ENCODE measurements at places on chromosomes 5 and 9. TPM values are rescaled to one million over a fixed set of nuclear protein-coding genes. Genes with fewer than 3 reads are reported as not detected.

Gene TSC1
- total RNA-seq: 14.9 TPM

Gene PCDHB8
- not detected for total RNA-seq

Gene PCDHGA9
- 1.8 TPM for total RNA-seq

Gene FANCG
- 24.9 TPM for total RNA-seq

Gene MSMP
- total RNA-seq: not detected

Gene CD274
- 5.3 TPM for total RNA-seq

Gene NPDC1
- total RNA-seq: 39.0 TPM

Gene HMCN2
- 0.05 TPM for total RNA-seq

Gene RGP1
- total RNA-seq: 17.4 TPM

Gene RBM18
- 5.5 TPM for total RNA-seq

Gene PCDHB3
- total RNA-seq: not detected

Gene ABLIM3
- total RNA-seq: 7.6 TPM

Gene MIGA2
- total RNA-seq: 22.6 TPM

Gene CDH6
- 11.3 TPM for total RNA-seq

Gene CDX1
- not detected for total RNA-seq

Gene LCN1
- not detected for total RNA-seq

Gene FGF18
- not detected for total RNA-seq

Gene SPINK13
- total RNA-seq: not detected

Gene KIF12
- 1.1 TPM for total RNA-seq

Gene FSTL4
- 0.33 TPM for total RNA-seq

Gene ITK
- total RNA-seq: not detected

Gene CCDC107
- 13.0 TPM for total RNA-seq

Gene ZDHHC11
- 1.3 TPM for total RNA-seq

Gene GRIA1
- not detected for total RNA-seq

Gene LCN15
- total RNA-seq: not detected

Gene IRF1
- total RNA-seq: 3.5 TPM

Gene ACSL6
- not detected for total RNA-seq

Gene PTGS1
- 4.2 TPM for total RNA-seq

Gene GRIN1
- 0.42 TPM for total RNA-seq

Gene RGS3
- 19.0 TPM for total RNA-seq

Gene PCDHA10
- total RNA-seq: not detected

Gene THBS4
- total RNA-seq: 0.42 TPM

Gene CCNO
- total RNA-seq: 1.8 TPM

Gene AGPAT2
- total RNA-seq: 36.9 TPM

Gene ANKRD34B
- not detected for total RNA-seq

Gene TAF11L10
- not detected for total RNA-seq

Gene GPR150
- not detected for total RNA-seq

Gene CRHBP
- total RNA-seq: not detected

Gene OR13C4
- not detected for total RNA-seq

Gene GPX8
- 26.2 TPM for total RNA-seq

Gene GAS1
- total RNA-seq: 5.9 TPM

Gene ANKDD1B
- not detected for total RNA-seq

Gene IFNA21
- total RNA-seq: not detected

Gene LRRC70
- 0.07 TPM for total RNA-seq

Gene TXNDC8
- total RNA-seq: not detected

Gene WNT8A
- total RNA-seq: not detected

Gene BARHL1
- total RNA-seq: not detected

Gene DDX31
- 8.4 TPM for total RNA-seq

Measured in airway epithelial cell (primary cell).